ENCODE measurements at places on chromosomes 6 and 20.
A peak's percentile ranks its signal among the peaks of the same experiment; 100 is the strongest.

DNA sequence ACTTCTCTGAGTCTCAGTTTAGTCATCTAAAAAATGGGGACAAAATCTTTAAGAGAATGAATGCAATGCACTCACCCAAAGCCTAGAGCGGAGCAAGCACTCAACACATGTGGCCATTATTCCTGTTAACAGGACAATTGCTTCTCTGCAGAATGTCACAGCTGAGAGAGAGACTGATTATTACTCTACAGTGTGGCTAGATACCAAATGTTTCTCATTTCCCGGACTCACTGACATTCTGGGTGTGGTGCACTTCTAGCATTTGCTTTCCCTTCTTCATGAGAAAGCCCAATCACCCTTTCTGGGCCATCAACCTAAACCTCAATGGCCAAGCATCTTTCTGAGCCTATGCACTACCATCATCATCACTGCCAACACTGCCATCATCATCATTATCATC lies 273.9 kb downstream of the ZNF217 start:
- DNase-seq, result no peak

- no peak for DNase-seq
Measured at GRCh38 chr6:56505512-56506260, 137.0 kb downstream of the DST start.

- DNase-seq, result no peak
Measured at GRCh38 chr20:20274821-20275220, 93.1 kb upstream of the INSM1 start.

GRCh38 chr6:151796842-151797530 lies 10.5 kb upstream of the ESR1 start:
- no peak for DNase-seq

DNA sequence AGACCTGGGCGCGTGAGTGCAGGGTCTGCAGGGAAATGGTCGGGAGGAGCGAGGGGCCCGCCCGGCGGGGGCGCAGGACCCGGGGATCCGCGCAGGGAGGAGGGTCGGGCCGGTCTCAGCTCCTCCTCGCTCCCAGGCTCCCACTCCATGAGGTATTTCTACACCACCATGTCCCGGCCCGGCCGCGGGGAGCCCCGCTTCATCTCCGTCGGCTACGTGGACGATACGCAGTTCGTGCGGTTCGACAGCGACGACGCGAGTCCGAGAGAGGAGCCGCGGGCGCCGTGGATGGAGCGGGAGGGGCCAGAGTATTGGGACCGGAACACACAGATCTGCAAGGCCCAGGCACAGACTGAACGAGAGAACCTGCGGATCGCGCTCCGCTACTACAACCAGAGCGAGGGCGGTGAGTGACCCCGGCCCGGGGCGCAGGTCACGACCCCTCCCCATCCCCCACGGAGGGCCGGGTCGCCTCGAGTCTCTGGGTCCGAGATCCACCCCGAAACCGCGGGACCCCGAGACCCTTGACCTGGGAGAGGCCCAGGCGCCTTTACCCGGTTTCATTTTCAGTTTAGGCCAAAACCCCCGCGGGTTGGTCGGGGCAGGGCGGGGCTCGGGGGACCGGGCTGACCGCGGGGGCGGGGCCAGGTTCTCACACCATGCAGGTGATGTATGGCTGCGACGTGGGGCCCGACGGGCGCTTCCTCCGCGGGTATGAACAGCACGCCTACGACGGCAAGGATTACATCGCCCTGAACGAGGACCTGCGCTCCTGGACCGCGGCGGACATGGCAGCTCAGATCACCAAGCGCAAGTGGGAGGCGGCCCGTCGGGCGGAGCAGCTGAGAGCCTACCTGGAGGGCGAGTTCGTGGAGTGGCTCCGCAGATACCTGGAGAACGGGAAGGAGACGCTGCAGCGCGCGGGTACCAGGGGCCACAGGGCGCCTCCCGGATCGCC lies 54.2 kb upstream of the HLA-A start:
- peak; percentile 70 for DNase-seq

DNA sequence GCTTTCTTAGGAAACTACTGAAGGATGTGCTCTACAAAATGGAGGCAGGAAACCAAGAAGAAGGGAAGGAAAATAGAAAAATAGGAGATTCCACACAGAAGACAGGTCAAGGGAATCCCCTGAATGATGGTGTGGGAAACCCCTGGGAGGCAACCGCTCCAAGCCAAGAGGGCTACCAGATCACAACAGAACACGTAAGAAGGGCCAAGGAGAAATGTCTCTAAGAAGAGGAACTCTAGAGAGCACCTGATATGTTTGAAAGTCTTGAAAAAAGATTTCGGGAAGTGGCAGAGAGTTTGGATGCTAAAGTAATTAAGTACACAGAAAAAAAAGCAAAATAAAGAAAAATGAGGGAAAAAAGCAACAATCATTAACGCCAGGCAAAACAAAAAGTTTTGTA lies 7.1 kb downstream of the KIF13A start:
- DNase-seq, result no peak

- no peak for DNase-seq
Measured at GRCh38 chr6:40715570-40716403, 128.6 kb upstream of the LRFN2 start.

DNA sequence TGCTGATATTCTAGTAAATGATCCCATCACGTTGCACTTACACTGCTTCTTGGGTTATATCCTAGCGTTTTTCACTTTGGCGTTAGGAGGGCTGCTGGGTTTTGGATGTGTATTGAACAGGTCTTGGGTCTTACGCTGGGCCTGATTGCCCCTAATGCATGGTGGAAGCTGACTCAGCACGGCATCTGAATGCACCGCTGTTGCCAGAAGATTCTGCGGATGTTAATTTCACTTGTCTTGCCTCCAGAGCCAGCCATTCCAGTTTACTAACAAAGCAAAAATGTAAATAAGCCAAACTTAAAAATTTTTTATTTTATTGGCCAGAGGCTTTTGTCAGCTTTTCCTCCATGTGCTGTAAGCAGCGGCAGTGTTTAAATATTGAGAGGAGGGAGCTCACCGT lies 233.5 kb downstream of the TMEM242 start:
- no peak for DNase-seq

DNA sequence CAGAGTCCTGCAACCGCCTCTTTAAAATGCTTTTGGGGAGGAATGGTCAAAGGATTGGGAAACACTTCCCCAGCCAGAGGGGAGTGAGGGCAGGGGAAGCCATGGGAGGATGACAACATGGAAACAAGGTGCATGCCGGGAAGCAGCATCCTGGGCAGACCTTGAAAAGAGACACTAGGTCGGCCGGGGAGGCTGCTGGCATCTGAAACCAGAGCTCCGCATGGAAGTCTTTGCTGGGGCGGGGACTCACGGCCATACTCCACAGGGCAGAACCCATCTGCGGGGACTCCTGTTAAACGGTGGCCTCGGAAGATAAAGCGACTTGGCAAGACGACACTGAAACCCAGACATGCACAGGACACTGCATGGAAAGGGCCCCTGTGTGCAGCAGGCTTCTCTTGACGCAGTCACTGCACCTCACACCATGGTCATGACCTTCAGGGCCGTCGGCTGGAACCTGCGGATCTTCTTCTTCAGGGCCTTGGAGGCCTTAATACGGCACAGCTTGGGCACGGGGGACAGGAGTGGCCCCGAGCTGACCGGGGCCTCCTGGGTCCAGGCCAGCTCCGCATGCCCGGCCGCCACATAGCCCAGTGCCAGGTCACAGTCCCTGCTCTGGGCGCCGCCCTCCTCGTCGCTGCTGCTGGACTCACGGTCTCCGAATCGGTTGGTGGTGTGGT lies 12.4 kb downstream of the DACT2 start:
- DNase-seq, result no peak

DNA sequence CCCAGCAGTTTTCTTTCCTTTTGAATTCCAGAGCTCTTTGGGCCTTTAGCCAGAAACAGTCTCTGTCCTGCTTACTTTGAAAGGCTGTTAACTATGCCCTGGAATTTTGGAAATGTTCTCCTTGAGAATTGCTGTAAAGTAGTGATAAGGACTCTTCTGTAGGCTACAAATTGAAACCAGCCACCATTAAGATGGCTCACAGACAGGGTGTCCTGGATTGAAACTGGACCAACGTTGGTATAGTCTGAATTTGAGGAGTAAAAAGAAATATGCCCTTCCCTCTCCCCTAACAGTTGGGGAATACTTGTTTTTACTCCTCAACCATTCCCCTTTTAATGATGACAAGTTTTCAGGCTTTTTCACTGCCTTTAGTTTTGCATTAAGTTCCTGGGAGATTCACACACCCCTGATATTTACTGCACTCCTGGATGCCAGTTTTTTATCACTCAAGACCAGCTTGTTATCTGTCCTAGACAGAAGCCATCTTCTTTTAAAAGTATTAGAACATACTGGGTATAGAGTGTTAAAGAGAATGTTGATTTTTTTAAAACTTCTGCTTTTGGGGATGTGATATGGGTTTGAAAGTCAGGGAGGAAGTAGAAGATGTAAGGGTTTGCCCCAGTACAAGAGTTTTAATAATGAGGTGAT lies 21.9 kb downstream of the TOP1 start:
- DNase-seq, result no peak

GRCh38 chr6:156727715-156728385 lies 49.3 kb upstream of the ARID1B start:
- DNase-seq, result no peak

- DNase-seq, result no peak
Measured at GRCh38 chr20:63864545-63864977, 509 bp upstream of the TPD52L2 start.

DNA sequence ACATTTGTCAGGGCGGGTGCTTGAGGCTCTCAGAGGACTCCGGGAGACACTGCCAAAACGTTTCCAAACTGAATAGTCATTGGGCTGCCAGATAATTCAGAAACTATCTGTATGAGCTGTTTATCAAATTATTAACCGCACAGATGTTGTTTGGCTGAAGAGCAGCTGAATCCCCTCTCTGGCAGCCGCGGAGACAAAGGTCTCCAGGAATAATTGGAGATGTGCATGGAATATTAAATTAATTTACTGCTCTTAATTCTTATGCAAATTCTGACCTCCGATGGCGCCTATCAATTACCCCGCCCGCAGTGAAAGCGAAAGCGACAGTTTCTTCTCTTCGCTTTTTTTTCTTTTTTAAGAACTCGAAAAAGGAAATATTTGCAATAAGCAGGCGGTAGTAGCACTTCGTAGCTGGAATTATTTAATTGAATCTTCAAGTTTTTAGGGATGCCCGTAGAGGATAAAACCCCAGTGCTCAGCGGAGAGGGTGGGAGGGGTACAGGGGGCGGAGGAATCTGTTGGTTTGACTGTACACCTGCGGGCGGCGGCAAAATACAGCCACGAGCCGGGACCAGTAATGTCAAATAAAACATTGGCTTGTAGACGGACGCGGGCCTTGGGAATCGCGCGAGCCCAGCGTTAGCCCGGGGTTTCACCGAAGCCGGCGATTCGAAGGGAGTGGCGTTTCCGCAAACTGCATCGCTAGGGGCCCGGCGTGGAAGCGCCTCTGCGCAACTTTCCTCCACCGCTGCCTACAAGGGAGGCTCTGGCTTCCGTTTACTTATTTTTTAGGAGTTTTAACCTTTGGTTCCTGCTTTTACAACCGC lies 6.2 kb downstream of the LINC00237 start:
- no peak for DNase-seq

GRCh38 chr6:156437121-156437879 lies 339.9 kb upstream of the ARID1B start:
- DNase-seq, result no peak

DNA sequence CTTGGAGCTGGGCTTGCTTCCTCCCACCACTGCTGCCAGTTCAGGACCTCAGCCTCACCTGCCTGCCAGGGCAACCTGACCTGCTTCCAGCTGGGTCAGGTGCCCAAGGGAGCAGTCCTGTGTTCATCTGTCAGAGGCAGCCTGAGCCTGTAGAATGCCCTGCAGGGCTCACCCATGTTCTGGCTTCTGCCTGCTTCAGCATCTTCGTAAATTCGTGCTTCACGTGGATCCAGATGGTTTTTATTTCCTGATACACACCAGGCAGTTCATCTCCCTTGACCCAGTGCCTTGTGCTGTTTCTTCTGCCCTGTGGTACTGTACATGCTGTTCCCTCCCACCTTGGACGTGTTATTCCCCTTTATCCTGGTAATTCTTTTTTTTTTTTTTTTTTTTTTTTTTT lies 50.2 kb downstream of the ARID1B start:
- no peak for DNase-seq

- DNase-seq, result no peak
Measured at GRCh38 chr20:34328928-34329677, 25.9 kb upstream of the AHCY start.

DNA sequence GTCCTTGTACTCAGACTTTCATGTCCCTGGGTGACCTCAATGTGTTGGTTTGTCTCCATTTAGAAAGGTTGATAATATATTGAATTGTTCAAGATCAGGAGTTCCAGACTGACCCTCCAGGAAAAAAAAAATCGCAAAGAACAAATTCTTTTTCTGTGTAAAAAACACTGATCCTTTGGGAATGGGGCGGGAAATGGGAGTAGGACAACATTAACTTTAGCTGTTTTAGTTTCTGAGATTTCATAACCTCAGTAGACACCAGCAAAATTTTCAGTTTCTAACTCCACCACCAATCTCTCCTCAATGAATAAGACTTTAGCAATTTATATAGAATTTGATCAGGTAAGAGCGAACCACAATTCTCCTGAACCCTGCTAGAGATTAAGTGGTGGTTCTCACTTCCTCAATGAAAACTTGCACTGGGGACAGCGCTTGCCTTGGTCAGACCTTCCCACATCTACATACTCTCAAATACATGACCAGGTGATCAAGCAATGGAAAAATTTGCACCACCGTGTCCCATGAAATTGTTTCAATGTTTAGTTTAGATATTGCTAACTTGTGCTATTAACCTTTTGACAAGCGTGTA lies 231.2 kb upstream of the PLN start:
- DNase-seq, result no peak

- no peak for DNase-seq
Measured at GRCh38 chr20:16966276-16966880, 218.2 kb downstream of the OTOR start.

DNA sequence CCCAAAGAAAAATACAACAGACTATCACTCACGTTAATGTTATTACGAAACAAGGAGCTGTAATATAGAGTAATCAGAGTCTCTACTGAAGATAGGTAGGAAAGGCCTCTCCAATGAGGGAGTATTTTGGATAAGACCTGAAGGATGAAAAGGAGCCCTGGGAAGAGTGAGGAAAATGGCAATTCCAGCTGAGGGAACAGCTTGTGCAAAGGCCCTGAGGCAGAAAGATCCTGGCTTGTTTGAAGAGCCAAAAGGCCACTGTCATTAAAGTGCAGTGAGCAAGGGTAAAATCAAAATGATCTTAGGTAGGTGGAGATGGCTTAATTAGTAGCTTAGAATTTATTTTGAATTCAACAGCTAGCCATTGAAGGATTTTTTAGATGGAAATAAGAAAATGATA lies 138.6 kb downstream of the KHDC1L start:
- no peak for DNase-seq

DNA sequence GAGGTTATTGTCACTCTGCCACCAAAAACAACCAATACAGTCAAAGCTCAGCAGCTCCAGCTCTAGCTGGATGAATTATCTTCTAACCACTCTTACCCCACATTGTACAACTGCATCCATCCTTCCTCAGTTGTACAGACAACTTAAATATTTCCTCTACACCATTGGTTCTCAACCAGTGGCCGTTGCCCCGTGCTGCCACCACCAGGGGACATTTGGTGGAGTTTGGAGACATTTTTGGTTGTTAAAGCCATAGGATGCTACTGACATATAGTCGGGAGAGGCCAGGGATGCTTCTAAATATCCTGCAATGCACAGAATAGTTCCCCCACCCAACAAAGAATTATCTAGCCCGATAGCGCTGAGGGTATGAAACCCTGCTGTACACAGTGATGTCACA lies 59.3 kb downstream of the SHLD1 start:
- no peak for DNase-seq
